ENCODE measurements at places on chromosomes 3 and 15.

DNA sequence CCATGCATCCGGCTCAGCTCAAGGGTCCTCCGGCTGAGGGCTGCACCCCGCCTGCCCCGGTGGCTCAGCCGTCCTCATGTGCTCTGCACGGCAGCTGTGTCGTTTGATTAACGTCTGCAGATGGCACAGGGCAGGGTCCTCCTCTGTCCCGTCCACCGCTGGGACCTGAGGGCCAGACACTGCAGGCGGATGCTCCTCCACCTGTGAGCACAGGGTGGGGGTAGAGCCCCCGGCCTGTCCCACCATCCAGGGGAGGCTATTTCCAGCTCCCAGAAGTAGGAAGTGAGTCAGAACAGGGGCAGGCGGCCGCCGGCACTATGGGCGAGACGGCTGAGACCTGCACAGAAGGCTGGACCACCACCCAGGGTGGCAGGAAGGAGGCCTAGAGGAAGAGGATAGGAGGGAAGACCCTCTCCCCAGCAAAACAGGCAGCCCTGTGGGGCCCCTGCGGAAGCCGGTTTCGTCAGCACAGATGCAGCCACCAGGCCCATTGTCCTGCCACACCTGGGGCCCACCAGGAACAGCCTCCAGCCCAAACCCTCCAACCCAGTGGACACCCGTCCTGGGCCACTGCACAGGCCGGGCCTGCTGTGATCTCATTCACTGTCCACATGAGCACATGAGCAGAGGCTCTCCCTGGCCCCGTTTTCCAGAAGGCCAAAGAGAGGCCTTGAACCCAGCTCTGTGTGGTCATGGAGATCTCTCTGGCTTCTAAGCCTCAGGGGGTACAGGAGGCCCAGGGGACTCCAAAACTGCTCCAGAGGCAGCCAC lies 12.6 kb upstream of the PLXND1 start:
- no peak for DNase-seq

GRCh38 chr3:180352261-180352660 lies 249.7 kb upstream of the TTC14 start:
- DNase-seq: no peak

GRCh38 chr3:120355486-120355885 lies 6.3 kb upstream of the LRRC58 start:
- no peak for DNase-seq

- DNase-seq: no peak
These were observed 56.5 kb downstream of the YEATS2 start for GRCh38 chr3:183754052-183754451.

DNA sequence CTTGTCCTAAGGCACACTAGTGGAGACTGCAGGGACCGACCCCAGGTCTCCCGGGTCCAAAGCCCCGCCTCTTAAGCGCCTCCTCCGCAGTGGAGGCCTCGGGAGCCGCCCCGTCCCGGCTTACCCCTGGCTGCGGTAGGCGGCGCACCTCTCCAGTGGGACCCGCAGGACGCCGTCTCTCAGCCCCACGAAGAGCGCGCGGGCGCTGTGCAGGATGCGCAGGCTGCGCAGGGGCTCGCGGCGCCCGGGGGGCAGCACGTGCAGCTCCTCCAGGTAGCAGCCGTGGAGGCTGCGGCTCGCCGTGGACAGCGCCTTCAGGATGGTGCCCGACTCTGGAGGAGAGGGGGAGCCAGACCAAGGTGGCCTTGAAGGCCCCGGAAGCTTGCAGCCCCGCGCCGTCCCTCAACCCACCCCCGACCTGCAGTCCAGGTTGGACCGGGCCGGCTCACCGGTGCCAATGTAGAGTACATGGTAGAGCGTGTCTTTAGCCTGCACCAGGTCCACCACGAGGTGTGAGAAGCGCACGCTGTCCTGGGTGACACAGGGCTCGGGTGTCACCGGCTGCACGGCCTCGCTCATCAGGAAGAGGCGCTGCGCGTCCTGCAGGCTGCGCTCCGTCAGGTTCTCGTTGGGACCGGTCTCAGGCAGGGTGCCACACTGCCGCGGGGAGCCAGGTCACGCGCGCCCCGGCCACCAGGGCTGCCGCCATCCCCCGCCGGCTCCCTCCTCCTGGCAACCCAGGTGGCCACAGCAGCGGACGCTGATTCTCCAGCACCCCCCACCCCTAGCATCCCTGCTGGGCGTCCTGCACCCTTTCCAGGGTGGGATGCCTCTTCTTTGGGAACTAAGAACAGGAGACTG lies 105.5 kb downstream of the SEMA5B start:
- DNase-seq: no peak

DNA sequence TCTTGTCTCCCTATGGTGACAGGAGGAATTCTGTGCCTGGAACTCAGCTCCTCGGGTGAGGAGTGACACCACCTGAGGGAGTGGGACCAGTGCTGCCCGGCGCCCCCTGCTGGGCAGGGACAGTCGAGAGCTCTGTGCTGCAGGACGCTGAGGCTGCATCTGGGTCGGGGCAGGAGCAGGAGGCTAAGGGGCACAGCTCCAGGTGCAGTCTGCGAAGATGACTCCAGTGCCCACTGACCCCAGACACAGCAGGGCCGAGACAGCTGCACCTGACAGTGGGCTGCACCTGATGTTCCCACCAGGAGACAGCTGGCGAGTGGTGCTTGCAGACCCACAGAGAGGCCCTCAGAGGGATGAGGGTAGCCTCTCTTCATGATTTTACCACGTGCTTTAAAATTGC lies 152.9 kb downstream of the ATP10A start:
- no peak for DNase-seq

GRCh38 chr15:51561271-51561670 lies 61.3 kb downstream of the DMXL2 start:
- no peak for DNase-seq

DNA sequence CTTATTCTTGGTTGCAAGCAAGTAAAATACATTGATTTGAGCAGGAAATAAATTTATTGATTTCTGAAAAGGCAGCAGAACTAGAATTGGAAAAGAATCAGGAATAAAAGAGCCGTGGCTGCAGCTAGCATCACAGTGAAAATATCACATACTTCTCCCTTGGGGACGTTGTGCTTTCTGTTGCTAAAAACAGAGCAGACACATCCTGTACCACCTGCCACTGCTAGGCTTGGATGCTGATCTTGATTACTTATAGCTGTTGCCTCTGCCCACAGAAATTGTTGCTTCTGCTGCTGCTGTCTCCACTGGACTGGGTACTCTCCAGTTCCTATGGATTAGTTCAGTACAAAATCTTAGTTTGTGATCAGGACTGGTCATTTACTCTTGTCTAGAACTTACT lies 283.8 kb downstream of the C3orf38 start:
- DNase-seq: no peak

- DNase-seq: no peak
These were observed 17.3 kb upstream of the DOCK3 start for GRCh38 chr3:50657407-50657806.

DNA sequence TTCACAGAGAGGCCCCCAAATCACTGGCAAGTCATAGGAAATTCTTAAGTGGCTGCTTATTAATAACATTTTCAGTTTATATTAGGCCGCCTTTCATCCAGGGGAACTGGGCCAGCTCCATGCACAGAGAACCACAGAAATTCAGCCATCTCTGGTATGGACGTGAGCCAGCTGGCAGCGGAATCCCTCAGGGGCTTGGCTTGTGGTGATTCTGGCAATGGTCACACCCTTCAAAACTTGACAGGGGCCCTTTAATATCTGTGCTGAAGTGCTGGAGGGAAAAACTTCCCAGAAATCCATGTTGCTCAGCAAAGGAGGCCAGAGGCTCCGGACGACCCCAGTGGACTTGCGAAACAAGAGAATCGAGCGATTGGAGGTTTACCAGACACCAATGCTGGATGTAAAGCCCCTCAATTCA lies 11.3 kb downstream of the PRICKLE2 start:
- DNase-seq: no peak

DNA sequence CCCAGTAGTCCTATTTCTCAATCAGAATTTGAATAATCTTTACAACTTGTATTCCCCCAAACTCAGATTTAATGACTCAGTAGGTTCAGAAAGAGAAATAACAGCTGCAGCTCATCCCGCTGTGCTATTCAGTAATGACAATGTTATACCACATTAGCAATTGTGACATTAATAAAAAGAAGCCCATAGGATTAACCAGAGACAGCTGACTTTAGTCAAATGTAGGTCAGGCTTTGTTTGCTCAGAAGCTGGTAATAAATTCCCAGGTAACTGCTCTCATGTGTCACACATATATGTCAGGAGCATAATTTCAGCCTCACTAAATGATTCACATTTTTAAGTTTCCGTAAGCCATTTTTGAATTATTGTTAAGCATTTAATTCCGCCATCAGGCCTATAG lies 222.0 kb upstream of the UBE2E2 start:
- no peak for DNase-seq

- no peak for DNase-seq
These were observed 30.7 kb downstream of the SLC6A6 start for GRCh38 chr3:14433106-14433505.

DNA sequence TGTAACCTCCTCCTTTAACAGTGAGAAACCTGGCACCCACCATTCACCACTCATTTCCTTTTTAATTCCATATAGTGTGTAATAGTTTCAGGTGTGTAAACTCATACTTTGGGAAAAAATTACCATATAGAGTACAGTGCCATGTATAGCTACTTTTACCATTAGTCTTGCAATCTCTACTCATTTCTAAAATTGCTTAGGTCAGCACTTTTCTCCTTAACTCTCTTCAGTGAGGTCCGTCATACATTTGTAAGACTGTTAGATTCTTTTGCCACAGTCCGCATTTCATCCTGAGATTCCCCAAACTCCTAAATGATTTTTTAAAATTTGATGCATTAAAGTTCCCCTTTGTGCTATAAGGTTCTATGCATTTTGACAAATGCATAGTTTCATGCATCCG lies 238.3 kb upstream of the ATP10A start:
- DNase-seq: no peak

DNA sequence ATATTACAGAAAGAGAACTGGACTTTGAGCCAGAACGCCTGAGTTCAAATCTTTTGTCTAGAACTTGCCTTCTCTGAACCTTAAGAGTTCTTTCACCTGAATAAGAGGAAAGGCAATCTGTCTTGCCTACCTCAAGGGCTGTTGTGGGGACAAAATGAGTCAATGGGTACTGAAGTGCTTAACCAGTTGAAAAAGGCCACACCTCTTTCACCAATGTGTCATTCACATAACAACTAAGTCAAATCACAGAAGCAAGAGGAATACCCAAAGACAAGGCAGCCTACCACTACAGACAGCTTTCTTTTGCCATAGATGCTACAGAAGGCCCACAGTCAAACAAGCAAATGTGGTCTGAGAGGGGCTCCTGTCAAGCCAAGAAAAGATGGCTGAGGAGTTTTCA lies 39.7 kb downstream of the NBEAL2 start:
- no peak for DNase-seq

GRCh38 chr3:112676659-112677234 lies 35.8 kb upstream of the CCDC80 start:
- DNase-seq: no peak

DNA sequence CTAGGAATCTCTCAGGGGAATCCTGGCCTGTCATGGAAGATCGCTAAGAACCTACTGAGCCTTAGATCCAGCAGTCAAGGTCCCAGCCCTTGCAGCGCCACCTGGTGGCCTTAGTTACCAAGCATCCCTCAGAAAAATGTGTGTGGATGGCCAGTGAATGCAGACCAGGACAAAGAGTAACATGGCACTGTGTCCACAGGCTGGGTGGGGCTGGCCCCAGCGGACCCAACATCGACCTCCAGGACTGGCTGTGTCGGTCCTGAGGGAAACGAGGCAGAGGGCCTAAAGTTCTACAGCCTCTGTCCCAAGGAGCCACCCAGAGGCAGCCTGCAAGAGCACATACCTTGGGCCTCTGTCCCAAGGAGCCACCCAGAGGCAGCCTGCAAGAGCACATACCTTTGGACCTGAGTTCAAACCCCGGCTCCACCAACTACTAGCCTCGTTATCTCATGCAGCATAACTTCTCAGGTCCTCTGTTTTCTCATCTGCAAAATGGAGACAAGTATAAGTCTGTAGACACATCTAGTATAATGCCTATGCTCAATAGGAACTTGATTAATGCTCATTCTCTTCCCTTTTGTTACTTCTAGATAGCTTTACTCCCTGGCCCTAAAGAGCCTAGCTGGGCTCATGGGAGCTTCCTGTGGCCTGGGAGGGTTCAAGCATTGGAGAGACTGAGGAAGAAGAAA lies 57.5 kb upstream of the HERC1 start:
- peak; percentile 36 for DNase-seq

DNA sequence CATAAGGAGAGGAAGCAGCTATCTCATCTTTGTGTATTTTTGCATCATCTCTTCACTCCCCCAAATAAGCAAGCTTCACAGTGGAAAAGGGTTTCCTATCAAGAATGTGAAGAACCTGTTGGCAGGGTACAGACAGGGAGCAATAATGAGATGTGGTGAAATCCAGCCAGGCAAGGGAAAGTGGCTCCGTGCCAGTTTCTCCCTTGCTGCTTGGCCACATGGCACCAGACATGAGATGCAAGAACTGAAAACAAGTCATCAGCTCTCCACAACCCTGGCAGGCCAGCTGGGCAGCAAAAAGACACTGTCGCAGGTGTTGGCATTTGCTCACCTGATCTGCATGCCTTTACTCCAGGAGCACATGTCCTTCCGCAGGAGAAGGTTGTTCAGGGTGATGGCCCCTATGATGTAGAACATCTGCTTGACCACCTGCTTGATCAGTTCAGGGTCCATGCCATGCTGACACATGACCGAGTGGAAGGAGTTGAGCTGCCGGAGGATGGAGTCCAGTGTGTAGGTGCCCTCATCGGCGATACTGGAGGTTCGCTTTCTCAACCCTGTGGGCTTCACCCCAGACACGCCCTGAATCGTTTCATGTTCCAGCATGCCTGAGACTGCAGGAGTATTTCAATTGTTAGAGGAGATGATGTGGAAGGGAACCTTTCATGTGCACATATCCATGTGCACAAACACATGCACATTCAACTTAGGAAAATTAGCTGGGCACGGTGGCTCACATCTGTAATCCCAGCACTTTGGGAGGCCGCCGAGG lies 23.3 kb upstream of the MYO5C start:
- no peak for DNase-seq

DNA sequence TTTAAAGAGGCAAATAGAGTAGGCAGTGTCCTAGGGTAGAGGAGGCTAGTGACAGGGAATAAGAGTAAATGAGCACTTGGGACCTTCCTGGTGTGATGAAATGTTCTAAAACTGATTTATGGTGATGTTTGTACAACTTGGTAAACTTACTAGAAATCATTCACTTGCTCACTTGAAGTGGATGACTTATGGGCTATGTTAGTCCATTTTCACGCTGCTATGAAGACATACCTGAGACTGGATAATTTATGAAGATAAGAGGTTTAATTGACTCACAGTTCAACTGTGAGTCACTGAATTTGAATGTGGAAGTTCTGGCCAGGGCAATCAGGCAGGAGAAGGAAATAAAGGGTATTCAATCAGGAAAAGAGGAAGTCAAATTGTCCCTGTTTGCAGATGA lies 31.7 kb upstream of the DHX36 start:
- DNase-seq: no peak

DNA sequence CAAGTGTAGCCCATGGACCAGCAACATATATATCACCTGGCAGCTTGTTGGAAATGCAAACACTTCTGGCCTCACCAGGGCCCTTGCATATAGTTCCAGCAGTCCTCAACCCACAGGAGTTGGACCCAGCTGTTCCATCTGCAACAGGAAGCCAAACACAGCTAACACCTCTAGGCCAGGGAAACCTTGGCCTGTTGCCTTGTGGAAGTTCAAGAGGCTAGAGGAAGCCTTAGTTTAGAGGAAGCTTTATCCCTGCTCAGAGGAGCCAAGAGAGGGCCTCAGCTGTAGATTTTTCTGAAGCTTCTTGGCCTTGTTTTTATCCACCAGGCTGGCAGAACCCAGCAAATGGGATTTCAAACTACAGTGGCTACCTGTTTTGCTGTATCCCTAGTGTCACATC lies 11.4 kb downstream of the FHIT start:
- DNase-seq: no peak

Data from NCI-H2081 treated with DMSO at 0.1 percent for 48 hours (cell line).